ENCODE measurements at places on chromosomes 5 and 9. TPM values are rescaled to one million over a fixed set of nuclear protein-coding genes. Genes with fewer than 3 reads are reported as not detected.
A peak's percentile ranks its signal among the peaks of the same experiment; 100 is the strongest.

GRCh38 chr5:150516011-150516410, 8.1 kb downstream of the NDST1 start:
- DNase-seq = no peak

- no peak for DNase-seq
These were observed 77.7 kb downstream of the DNAH5 start for GRCh38 chr5:13866792-13867191.

- DNase-seq = no peak
These were observed 6.3 kb downstream of the NR2F1 start for GRCh38 chr5:93589152-93589828.

DNA sequence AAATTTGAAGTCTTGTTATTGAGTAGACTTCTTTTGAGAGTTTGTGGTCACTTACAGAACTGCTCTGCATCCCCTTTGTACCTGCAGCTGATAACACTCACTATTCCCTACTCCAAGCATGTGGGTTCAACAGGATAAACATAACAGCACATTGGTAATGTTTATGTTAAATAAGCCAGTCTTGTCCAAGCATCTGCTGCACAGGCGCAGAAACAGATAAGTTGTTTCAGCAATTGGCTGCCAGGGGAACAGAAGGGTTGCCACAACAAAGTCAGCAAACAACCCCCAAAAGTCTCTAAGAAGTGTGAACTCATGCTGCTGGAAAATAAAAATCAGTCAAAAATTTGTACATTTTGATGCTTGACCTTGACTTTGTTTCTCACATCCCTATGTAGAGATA, 174.6 kb downstream of the GDNF start:
- no peak for DNase-seq

- no peak for DNase-seq
These were observed 1.1 kb upstream of the DOCK2 start for GRCh38 chr5:169635936-169636335.

GRCh38 chr5:103207653-103208052, 50.9 kb upstream of the MACIR start:
- no peak for DNase-seq

DNA sequence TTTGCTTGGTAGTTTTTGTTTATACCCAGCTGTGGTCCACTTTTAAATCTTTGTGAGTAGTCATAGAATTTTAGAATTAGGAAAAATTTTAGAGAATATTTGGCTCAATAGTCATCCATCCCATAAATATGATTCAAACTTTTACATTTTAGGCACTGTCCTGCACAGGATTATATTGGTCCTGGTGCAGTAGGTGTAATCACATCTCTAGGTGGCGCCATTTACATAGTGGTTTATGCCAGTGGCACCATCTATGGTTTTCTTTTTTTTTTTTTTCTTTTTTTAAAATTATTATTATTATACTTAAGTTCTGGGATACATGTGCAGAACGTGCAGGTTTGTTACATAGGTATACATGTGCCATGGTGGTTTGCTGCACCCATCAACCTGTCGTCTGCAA, 260.7 kb upstream of the KCNN2 start:
- no peak for DNase-seq

- no peak for DNase-seq
These were observed 1.6 kb upstream of the HAPLN1 start for GRCh38 chr5:83721953-83722901.

DNA sequence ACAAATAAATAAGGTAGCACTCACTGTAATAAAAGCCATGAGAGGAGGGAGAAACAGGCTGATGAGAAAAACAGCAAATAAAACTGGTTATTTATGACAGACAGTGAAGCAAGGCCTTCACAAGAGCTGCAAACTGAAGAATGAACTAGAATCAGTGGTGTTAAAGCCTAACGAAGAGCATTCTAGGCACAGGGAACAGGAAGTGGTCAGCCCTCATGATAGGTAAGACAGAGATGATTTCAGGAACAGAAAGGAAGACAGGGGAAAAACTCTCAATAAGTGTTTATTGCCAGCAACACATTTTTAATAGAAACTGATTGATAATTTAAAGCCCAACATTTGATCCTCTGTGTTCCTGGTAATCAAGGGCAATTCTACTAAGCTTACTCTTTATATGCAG, 124.5 kb downstream of the EDIL3 start:
- no peak for DNase-seq

- DNase-seq = no peak
These were observed 36.6 kb downstream of the CTNNA1 start for GRCh38 chr5:138789771-138790242.

DNA sequence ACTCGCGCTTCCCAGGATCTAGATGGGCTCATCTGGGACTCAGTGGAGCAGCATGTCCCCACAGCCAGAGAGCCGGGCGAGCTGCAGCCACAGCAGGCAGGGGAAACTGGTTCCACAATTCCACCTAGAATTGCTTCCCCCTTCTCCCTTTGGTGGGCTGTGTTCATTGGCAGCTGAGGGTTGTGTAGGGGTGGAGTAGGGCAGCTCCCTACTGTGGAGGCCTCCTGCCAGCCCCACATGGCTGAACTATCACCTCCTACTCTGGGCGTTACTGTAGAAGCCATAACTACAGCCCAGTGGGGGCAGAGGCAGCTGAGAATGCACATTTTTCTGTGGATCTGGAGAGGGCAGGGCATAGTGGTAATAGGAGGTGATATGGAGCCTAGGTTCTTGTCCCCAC, 44.8 kb downstream of the PPARGC1B start:
- no peak for DNase-seq

DNA sequence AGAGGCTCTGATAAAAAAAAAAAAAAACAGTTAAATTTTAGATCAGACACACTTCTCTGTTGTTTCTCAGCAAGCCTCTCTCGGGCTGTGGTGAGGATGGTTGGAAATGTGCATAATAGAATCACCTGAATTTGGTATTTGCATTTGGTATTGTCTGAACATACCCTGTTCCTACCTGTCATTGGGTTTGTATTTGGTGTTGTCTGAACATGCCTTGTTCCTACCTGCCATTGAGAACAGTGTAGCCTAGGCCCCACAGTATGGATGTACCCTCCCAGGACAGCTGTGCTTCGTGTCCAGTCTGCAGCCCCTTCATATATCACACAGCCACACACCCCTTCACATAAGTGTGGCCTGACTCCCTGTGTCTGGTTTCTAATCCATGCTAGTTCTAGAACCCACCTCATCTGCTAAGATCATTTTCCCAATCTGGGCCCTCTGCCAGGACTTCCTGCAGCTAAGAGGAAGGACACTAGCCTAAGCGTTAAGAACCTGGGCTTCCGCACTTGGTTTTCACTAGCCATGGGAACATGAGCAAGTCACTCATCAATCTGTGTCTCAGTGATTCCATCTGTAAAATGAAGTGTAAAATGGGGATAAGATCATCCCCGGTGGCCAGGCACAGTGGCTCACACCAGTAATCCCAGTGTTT, 49.2 kb downstream of the ITGA2 start:
- DNase-seq = no peak

DNA sequence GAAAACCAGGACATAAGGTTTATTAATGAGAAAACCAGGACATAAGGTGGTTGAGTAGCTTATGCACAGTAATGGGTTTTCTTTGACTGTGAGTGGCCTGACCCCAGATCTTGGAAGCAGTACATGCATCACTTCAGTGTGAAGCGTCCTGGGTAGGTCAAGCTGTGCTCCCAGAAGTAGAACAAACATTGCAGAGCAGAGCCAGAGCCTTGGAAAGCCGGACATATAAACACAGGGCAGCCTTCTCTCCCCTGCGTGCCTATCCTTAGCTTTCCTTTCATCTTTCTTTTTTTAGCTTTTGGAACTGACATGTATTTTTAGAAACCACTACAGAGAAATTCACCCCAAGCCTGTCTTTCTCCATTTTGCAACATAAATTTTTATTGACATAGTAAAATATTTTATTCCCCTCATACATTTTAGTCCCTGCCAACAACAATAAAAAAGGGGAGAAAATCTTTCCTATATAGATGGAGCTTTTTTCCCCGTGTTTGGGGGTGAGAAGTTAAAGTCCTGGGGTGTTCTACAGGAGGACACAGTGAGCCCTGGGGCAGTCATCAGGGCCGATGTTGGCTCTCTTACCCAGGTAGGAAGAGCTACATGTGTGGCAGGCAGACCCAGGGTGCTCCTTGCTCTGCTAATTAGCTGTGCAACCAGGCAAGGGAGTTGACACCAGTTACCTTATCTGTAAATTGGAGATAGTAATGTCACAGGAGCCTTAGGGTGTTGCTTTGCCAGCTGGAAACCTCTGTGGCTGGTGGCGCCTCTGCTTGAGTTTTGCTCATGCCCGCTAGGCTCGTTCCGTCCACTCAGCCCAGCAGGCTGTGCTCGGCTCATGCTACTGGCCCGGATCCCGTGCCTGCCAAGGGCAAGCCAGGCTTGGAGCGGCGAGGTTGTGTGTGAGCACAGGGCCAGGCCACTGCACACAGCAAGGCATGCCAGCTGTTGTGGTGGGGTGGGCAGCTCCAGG, 389.6 kb downstream of the KDM4C start:
- no peak for DNase-seq

- DNase-seq = no peak
These were observed 105.6 kb upstream of the RASGRF2 start for GRCh38 chr5:80854583-80854982.

- no peak for DNase-seq
These were observed 39.8 kb downstream of the CYSTM1 start for GRCh38 chr5:140214831-140215230.

- no peak for DNase-seq
These were observed 14.5 kb downstream of the SH3GLB2 start for GRCh38 chr9:129013674-129014073.

DNA sequence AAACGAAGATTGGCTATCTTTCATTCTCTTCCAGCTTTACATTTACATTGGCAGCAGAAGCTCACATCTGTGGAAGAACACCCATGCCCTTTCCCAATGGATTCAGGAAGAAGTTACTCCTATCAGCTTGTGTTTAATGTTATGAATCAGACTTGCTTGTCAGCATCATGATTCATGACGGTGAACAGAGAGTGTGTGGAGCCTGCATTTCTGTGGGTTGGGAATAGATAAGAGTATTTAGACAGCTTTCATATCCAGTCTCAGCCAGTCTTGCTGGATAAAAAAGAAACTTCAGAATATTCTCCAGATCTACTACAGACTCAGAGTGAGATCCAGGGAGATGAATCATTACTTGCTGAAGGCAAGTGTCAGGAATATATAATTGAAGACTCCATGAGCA, 812.9 kb upstream of the ZNF608 start:
- peak; percentile 13 for DNase-seq

GRCh38 chr5:137365126-137365865, 133.8 kb downstream of the SPOCK1 start:
- DNase-seq = no peak

DNA sequence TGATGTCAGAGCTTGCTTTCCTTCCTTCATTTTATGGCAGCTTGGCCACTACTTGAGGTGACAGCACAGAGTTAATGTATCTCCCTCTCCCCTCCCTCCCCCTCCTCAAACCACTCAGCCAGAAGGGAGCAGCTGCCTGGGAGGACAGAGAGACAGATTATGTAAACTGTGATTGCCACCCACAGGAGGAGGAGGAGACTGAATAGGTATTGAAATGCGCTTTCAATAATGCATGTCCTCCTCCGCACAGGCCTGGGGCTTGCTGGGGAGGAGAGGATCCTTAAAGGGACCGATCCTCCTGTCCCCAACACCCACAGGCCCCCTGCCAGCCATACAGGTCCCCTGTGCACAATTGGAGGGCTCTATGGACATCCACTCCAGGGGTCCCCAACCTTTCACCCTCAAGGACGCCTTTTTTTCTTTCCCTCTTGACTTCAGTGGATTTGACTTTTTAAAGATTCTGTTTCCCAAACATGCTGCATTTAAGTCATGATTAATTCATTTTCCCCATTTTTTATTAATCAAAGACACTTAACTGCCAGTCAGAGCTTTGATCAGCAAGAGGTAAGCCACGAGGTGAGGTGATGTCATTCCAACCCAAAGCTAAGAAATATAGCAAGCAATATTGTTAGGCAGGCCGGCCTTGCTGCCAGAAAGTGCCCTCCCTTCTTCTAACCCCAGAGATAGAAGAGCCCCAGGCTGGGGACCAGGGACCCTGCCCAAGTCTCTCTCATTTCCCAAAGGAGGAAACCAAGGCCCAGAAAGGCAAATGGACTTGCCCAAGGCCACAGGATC, 47.5 kb upstream of the CPLX2 start:
- no peak for DNase-seq

- no peak for DNase-seq
These were observed 61.3 kb upstream of the IQGAP2 start for GRCh38 chr5:76341651-76342334.

DNA sequence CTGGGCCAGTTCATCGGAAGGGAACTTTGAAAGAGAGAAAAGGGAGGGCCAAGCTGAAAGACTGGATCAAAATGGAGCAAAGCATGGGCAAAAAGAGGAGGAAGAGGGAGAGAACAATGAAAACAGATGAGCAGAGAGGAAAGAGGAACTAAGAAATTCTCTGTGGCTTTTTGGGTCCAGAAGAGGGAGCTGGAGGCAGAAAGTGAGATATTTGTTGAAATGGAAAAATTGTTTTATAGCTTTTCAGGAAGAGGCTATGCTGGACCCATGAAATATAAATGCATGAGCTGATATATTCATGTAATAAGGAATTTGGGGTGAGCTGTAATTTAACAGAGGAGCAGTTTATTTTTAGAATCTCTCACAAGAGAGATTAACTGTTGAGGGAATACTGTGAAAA, 457.3 kb downstream of the DMAC1 start:
- no peak for DNase-seq

- DNase-seq = peak; percentile 77
These were observed 42.3 kb upstream of the ZSWIM6 start for GRCh38 chr5:61289669-61290306.

DNA sequence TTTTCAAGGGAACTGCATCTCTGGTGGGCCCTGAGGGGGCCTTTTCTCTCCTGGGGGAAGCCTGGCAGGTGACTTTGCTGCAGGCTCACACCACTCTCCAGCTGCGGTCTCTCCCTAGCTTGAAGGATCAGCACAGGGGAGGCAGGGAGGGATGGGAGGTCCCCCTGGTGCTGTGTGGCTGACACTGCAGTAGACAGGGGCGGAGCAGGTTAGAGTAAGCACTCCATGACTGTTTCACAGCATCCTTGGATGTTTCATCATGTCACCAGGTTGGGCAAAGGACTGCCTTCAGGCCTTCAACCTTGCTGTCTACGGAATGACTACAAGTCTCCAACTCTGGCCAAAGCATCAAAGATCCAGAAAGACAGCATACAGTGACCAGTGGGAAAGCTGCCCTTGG, 470.7 kb downstream of the CDK5RAP2 start:
- no peak for DNase-seq

GRCh38 chr5:44160369-44160768, 228.9 kb downstream of the FGF10 start:
- no peak for DNase-seq

The CBY3 gene
- not detected for total RNA-seq

The PRRX2 gene
- total RNA-seq = 0.17 TPM

The PRELID2 gene
- total RNA-seq = 12.7 TPM

The REEP2 gene
- 9.9 TPM for total RNA-seq

The PLAC8L1 gene
- total RNA-seq = not detected

The PCDHA12 gene
- not detected for total RNA-seq

The ARSI gene
- total RNA-seq = 5.7 TPM

The FOXD4L6 gene
- total RNA-seq = not detected

The SPRY4 gene
- 10.9 TPM for total RNA-seq

The C7 gene
- not detected for total RNA-seq

The AFAP1L1 gene
- 17.2 TPM for total RNA-seq
